AG09319 (cell line): ENCODE measurements at places on chromosomes 13 and 19.

- DNase-seq: no peak
Observed at GRCh38 chr13:40961826-40962225, 57.3 kb downstream of the ELF1 start.

GRCh38 chr19:7595466-7596133, at the start of gene CAMSAP3:
CAMSAP3 (plus strand) TSS chr19:7595863; CDS start chr19:7596003, 140 bp downstream.
- peak; percentile 11 for DNase-seq

DNA sequence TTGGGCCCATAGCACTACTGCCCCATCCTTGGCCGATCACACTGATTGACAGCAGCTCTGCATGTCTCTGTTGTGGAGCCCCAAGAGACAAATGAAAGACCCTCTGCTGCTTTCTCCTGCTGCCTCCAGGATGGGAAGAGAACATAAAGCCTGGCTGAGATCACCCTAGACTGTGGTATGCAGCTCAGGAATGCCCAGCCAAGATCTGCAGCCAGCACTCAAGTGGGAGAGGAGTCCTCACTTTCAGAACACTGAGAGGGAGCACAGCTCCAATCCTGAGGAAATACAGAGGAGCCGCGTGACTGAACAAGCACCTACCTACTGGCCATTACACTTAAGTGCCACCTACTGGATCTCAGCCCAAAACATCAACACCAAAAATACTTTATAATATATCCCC, 203.0 kb downstream of the POSTN start:
- no peak for DNase-seq

- peak; percentile 44 for DNase-seq
Observed at GRCh38 chr13:99150575-99151361, 49.9 kb upstream of the UBAC2 start.

DNA sequence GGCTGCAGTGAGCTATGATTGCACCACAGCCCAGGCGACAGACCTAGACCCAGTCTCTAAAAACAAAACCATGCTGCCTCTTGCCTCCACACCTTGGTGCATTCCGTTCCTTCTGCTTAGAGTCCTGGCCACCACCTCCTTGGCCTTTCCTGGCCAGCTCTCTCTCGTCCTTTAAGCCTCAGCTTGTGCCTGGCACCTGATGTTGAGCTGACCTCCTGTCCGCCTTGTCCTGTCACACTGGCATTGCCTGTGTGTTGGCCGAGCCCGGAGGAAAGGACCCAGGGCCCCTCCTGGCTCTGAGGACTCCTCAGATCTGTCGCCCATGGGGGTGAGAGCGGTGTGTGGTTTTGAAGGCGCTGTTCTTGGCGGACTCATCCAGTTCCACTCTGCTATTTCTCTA, 143.3 kb downstream of the STK24 start:
- DNase-seq: no peak

GRCh38 chr13:98384739-98385138, 192.2 kb downstream of the STK24 start:
- no peak for DNase-seq

- DNase-seq: no peak
Observed at GRCh38 chr13:51688937-51689662, 104.8 kb downstream of the WDFY2 start.

- no peak for DNase-seq
Observed at GRCh38 chr19:19226204-19226603, 14.4 kb downstream of the NCAN start.

GRCh38 chr19:2443116-2443784, 13.5 kb downstream of the LMNB2 start:
- DNase-seq: no peak

DNA sequence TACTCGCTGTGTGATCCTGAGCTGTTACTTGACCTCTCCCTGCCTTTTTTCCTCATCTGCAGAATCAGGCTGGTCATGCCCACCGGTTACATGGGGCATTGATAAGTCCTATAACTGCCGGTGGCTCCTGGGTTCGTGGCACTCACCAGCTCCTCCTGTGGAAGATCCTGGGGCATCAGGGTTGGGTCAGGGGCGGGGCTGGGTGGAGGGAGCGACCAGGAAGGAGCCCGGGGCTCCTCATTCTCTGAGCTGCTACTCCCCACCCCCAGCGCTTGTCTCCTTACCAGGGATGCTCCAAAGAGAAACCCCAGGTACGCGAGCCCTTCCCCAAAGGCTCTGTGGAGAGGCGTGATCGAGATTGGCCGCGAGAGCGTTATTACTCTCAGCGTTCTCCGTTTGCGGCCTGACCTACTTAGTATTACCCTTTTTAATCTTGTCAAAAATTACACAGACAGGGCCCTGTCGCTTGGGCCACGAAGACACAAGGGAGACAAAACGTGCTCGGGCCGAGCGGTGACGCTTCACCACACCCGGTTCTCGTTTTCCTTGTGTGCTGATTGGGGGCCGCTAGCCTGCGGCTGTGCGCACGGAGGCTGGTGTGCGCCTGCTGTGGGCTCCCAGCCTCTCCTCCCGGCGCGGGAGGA, 10.7 kb downstream of the HDGFL2 start:
- no peak for DNase-seq

- DNase-seq: no peak
Observed at GRCh38 chr19:33156334-33156733, 24.4 kb downstream of the WDR88 start.

GRCh38 chr13:50370303-50370950, 355.2 kb downstream of the KCNRG start:
- DNase-seq: no peak

DNA sequence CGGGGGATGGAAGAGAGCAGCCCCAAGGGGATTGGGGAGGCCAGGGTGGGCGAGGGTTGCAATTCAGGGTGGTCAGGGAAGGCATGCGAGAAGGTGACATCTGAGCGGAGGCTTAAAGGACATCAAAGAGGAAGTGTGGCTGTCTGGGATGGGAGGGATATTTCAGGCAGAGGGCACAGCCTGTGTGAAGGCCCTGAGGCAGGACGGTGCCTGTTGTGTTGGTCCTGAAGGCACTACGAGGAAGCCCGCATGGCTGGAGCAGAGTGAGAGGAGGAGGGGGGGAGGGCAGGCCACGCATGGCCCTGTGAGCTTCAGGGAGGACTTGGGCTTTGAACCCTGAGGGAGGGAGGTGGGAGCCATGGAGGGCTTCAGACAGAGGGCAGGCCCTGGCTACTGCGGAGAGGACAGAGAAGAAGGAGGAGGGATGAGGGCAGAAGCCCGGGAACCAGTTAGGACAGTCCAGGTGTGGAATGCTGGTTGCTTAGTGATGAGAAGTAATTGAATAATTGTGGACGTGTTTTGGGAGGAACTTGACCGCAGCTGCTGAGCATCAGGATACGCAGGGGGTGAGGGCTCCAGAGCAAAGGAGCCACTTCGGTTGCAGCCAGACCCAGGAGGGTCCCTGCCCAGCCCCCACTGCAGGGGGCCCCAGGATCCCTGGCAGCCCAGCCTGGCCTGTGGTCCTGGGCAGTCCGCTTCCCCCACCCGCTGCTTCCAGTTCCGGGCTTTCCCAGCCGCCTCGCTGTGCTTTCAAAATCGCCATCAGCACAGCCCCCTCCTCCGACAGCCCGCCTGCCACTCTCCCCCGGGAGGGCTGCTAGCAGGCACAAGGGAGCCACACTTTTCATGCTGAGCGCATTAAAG, 6.2 kb downstream of the TLE6 start:
- no peak for DNase-seq

GRCh38 chr19:46789371-46789770, 977 bp upstream of the SLC1A5 start:
- no peak for DNase-seq
